ENCODE measurements at places on chromosomes 16 and 17. TPM values are rescaled to one million over a fixed set of nuclear protein-coding genes. Genes with fewer than 3 reads are reported as not detected.

The ACSM2A gene
- not detected for total RNA-seq

The MT1X gene
- total RNA-seq: 93.8 TPM

The EVPLL gene
- total RNA-seq: not detected

DNA sequence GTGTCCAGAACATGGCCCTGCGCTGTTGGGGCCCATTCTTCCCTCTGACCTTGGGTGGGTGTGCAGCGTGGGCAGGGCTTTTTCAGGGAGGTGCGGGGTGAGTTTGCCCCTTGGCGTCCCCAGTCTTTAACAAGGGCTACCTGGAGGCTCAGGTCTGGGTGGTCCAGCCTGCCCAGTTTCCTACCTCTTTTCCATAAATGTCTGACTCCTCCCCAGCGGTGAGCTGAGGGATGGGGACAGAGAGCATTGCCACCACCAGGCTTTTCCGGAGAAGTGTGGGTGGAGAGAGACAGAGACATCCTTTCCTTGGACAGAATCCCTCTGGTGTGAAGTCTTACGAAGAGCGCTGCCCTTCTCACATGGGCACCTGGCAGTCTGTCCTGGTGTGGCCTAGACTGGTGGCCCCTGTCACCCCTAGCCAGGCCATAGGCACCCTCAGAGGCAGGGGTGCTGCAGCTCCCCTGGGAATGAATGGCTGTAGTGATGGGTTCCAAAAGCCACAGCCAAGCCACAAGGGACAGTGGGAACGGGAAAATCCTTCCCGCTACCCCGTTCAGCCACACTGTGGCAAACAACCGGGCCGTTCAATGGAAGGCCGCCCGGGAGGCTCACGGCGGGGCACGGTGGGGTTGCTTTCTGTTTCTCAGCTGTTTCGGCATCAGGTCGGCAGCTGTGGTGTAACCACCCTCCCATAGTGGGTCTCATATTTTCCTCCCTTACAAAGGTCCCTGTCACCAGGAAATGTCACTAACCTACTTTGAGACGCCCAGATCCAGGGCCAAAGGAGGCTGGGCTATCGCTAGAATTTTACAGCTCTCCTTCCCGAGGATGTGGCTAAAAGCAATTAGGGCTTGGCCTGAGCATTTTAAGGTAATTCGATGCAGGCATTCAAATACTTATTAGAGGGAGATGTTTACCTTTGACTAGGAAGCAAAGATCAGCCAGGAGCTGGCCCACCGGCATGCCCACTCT lies 61.9 kb upstream of the GSE1 start:
- H3K36me3 ChIP-seq: no peaks in the 10 kb centered on the region
- DNase-seq: no peak
- no peaks in the 10 kb centered on the region for H3K4me1 ChIP-seq
- H3K4me3 ChIP-seq: no peak overlapping the region
- no peak overlapping the region for H3K27ac ChIP-seq

DNA sequence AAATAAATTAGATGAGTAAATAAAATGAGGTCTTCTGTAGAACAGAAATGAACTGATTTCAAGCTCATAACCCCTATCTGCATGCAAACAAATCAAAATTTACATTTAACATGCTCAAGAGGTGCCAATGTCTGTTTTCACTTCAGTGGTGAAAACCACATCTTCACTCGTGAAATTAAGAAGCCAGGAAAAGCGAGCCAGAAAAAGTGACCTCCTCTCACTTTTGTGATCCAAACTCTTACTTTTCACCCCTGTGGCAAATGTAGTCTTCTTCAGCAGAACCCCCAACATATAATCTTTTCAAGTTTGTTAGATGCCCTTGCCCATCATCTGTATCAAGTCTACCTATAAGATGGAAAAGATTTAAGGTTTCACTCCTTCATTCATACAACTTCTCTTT lies 9.5 kb upstream of the QRICH2 start:
- no peaks in the 10 kb centered on the region for H3K27me3 ChIP-seq
- DNase-seq: no peak

GRCh38 chr16:85146922-85147651 lies 34.8 kb upstream of the CIBAR2 start:
- H3K4me1 ChIP-seq: no peaks in the 10 kb centered on the region
- H3K27ac ChIP-seq: no peak overlapping the region
- no peaks in the 10 kb centered on the region for H3K27me3 ChIP-seq
- H3K4me3 ChIP-seq: no peak overlapping the region
- H3K36me3 ChIP-seq: no peaks in the 10 kb centered on the region
- no peak for DNase-seq

DNA sequence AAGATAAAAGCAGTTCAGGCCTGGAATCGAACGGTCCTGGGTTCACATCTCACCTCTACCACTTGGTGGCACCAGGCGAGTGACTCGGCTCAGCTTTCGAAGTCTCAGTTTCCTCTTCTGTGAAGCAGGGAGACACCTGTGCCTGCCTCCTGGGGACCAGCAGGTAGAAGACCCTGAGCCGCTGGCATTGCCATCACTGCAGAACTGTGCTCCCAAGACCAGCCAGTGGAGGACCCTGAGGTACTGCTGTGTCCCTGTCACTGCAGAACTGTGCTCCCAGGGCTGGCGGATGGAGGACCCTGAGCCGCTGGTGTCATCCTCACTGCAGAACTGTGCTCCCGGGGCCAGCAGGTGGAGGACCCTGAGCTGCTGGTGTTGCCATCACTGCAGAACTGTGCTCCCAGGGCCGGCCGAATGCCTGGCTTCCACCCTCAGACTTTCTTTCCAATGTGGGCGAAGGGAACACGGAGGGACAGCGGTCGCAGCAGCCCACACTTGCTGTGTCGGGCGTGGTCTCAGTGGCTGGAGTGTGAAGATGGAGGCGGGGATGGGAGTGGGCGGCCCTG lies 8.7 kb upstream of the SLC7A5 start:
- H3K27me3 ChIP-seq: no peaks in the 10 kb centered on the region
- peak; percentile 53 for DNase-seq
- H3K4me3 ChIP-seq: no peak overlapping the region
- no peaks in the 10 kb centered on the region for H3K36me3 ChIP-seq

- H3K4me1 ChIP-seq: no peaks in the 10 kb centered on the region
- H3K27me3 ChIP-seq: no peaks in the 10 kb centered on the region
- H3K4me3 ChIP-seq: no peak overlapping the region
- no peak overlapping the region for H3K27ac ChIP-seq
Observed at GRCh38 chr17:10790491-10791401, 13.2 kb downstream of the TMEM238L start.

- H3K4me3 ChIP-seq: no peak overlapping the region
- H3K27ac ChIP-seq: no peak overlapping the region
- no peaks in the 10 kb centered on the region for H3K4me1 ChIP-seq
- DNase-seq: no peak
- no peaks in the 10 kb centered on the region for H3K27me3 ChIP-seq
- H3K36me3 ChIP-seq: peaks cover 13% of the 10 kb centered on the region
Observed at GRCh38 chr16:29915590-29916247, 10.3 kb downstream of the KCTD13 start.

- no peak overlapping the region for H3K4me3 ChIP-seq
- H3K27me3 ChIP-seq: no peaks in the 10 kb centered on the region
- no peaks in the 10 kb centered on the region for H3K4me1 ChIP-seq
- no peak overlapping the region for H3K27ac ChIP-seq
Observed at GRCh38 chr16:4893103-4893862, 43.7 kb downstream of the PPL start.

All from CD8-positive, alpha-beta memory T cell (primary cell).